ENCODE measurements at places on chromosomes 5 and 9.
A peak's percentile ranks its signal among the peaks of the same experiment; 100 is the strongest.

DNA sequence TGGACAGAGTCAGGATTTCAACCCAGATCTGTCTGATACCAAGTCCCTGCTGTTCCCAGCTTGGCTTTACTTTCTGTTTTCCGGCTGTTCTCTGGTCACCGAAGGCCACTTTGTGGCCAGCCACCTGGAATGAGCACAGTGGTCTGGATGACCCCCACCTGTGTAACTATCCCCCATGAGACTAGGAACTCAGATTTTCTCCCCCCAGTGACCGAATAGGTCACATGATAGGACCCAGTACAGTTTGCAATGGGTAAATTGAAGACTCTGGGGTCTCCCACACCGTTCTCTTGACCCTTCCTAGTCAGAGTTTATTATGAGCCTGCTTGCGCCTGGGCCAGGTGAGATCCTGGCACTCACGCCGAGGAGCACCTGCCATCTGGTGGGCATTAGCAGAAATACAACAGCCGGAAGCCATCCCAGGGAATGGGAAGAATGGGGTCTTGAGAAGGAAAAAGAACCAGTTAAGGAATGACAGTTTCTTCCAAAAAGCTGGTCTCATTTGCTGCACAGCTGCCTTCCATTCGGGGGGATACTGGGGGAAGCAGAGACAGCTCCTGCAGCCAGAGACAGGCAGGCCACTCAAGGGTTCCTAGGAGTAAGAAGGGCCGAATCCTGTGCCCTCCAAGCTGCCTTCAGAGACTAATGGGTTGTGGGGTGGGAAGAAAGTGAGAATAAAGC lies 7.1 kb downstream of the PHYHD1 start:
- peak; percentile 78 for DNase-seq

DNA sequence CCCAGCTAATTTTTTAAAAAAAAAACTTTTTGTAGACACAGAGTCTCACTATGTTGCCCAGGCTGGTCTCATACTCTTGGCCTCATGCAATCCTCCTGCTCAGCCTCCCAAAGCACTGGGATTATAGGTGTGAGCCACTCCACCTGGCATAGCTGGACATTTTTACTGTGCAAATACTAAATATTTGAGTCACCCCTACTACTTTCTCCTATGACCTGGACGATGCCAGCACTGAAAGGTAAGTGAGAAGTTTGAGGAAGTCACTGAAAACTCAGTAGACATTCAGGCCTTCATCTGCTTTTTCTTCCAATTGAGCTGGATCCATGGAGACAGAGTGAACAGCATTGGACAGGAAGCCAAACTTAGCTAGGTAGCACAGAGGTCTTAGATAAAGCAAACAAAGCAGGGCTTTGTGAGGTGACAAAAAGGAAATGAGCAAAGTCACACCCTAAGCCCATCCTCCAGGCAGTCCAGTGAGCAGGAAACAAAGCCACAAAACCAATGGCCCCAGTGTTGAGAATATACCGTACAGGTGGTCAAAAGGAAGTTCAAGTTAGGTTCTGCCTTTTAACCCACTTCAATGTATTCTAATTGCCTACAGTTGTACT lies 192.6 kb upstream of the RASA1 start:
- DNase-seq: peak; percentile 49

DNA sequence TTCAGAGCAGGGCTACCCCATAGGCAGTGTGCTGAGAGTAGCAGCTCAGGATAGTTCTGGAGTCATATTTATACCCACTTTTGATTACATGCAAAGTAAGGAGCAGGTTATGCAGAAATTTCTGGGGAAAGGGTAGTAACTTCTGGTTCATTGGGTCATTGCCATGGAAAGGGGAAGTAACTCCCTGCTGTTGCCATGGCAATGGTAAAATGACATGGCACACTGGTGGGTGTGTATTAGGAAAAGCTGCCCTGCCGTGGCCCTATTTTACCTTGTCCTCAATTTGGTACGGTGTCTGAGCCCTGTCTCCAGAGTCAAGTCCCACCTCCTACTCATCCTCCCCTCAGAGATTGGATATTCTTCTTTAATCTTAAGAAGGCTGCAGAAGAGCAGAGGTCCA lies 526.7 kb upstream of the TYRP1 start:
- no peak for DNase-seq

DNA sequence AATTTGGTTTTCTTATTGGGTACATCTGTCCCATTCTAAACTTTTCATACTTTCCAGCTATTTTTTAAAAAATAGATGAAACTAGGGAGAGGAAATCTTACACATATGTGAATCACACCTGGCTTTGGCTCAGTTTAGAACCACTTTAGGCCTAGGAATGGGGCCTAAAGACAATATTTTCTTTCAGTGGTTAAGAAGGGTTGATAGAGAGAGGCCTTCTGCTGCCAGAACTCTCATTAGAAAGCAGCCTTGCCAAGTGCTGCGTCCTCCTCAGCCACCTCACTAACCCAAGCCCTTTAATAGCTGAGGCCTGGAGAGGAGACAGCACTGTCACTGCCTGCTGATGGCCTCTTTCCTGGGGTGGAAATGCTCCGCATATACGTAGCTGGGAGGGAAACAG lies 167.5 kb downstream of the SAXO1 start:
- no peak for DNase-seq

DNA sequence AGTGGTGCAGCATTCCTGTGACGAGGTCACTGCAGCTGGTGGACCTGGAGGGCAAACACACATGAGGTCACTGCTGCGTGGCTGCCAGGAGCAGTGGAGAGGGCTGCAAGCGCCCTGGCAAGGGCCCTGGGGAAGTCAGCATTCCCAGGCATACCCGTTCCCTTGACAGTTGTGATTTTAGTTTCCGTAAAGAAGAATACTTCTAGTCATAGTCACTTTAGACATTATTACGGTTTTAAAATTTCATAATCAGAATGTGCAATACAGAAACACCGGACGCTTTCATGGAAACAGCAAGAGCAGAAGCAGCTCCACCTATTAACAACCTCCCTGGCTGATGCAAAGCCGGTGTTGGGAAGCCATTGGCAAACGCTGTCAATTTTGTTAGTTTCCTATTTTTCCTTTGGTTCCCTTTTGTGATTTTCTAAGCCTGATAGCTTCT lies 129.8 kb downstream of the GADD45G start:
- no peak for DNase-seq

Measured in GM20000 (cell line).